ENCODE measurements at places on chromosomes 12 and 14. TPM values are rescaled to one million over a fixed set of nuclear protein-coding genes. Genes with fewer than 3 reads are reported as not detected.

CCDC184 gene
- polyA plus RNA-seq, result 0.96 TPM

RHOF gene
- 35.4 TPM for polyA plus RNA-seq

BEGAIN gene
- 0.46 TPM for polyA plus RNA-seq

SCNN1A gene
- 169 TPM for polyA plus RNA-seq

TAS2R7 gene
- not detected for polyA plus RNA-seq

ANO2 gene
- polyA plus RNA-seq, result 0.46 TPM

TAS2R9 gene
- not detected for polyA plus RNA-seq

Data from sigmoid colon (tissue), 7 donors.